ENCODE measurements at places on chromosomes 5 and 9. TPM values are rescaled to one million over a fixed set of nuclear protein-coding genes. Genes with fewer than 3 reads are reported as not detected.

DNA sequence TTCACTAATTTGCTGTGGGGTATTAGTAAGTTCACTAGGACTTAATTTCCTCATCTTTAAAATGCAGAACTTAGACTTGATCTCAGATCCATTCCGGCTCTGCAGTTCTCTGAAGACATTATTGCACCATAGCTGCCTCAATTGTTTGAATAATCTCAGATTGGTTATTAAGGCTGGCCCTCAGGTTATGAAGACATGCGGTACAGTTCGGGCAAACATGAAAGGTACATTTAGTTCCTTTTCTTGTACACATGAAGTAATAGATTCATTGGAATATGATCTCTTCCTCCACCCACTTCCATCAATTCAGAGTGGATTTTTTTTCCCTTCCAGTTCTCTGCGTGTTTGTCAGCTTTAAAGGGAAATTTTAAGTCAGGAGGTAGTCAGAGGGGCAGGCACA is 28.0 kb downstream of the ATP6V0E1 start:
- DNase-seq = no peak

DNA sequence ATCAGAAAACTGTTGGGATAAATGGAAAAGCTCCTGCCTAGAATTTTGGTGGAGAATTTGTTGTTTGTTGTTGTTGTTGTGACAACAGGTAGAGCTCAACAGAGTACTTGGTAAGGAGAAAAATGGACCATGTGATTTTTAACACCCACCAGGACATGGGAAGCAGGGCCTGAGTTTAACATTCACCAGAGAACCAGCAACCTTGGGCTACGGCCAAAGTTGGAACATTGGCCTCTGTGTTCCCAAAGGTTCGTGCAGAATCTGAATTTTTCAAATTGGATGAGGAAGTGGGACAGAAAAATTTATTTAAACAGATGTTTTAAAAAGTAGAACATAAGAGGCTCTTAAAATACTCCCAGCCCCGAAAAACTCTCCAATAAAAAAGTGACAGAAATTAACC is 127.0 kb downstream of the GNA14 start:
- DNase-seq = no peak

- no peak for DNase-seq
These were observed 3.5 kb upstream of the BTF3 start for GRCh38 chr5:73494721-73495120.

Gene SPTLC1
- total RNA-seq = 115 TPM

Measured in SJSA1 (cell line).